Right lung (tissue), 10 donors: ENCODE measurements at places on chromosomes 16 and 17. TPM values are rescaled to one million over a fixed set of nuclear protein-coding genes. Genes with fewer than 3 reads are reported as not detected.

The KRT25 gene
- not detected for polyA plus RNA-seq

The MSI2 gene
- polyA plus RNA-seq, result 47.9 TPM

The KCNH4 gene
- polyA plus RNA-seq, result not detected

The RNU2-1 gene
- polyA plus RNA-seq, result 1.5 TPM

The EVI2A gene
- 3.7 TPM for polyA plus RNA-seq

The KLHL11 gene
- polyA plus RNA-seq, result 7.5 TPM

The NOD2 gene
- polyA plus RNA-seq, result 1.1 TPM

DNA sequence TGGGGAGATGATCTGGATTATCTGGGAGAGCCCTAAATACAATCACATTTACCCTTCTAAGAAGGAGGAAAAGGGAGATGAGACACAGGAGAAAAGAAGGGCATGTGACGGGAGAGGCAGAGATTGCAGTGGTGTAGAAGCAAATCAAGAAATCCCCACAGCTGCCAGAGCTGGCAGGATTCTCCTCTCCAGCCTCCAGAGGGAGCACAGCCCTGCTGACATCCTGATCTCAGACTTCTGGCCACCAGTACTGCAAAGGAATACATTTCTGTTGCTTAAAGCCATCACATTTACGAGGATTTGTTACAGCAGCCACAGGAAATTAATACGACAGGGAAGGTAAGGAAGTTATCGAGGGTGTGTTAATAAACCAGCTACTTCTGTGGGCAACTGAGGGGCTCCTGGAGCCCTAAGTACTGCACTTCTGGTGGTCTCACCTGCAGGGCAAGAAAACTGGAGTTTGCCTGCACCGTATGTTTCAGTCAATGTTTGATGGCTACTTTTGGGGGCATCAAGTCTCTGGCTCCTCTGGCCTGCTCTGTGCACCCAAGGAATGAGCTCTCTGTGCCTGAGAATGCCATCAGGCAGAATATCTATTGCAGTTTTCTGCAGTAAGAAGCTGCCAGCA, 22.9 kb upstream of the CDH13 start:
- DNase-seq, result no peak

GRCh38 chr16:70702624-70703023, 16.8 kb upstream of the MTSS2 start:
- no peak for DNase-seq

GRCh38 chr16:66513111-66513723, 36.7 kb downstream of the TK2 start:
- no peak for DNase-seq

- DNase-seq, result no peak
Measured at GRCh38 chr16:31477220-31478216, 5.4 kb upstream of the SLC5A2 start.

GRCh38 chr16:4018391-4018790, 97.9 kb downstream of the ADCY9 start:
- DNase-seq, result no peak

- DNase-seq, result no peak
Measured at GRCh38 chr16:65114527-65114926, 7.3 kb downstream of the CDH11 start.

GRCh38 chr17:7803981-7804380, 30.0 kb upstream of the KDM6B start:
- peak; percentile 35 for DNase-seq

- no peak for DNase-seq
Measured at GRCh38 chr16:89687092-89687940, 827 bp downstream of the CDK10 start.

GRCh38 chr16:46748775-46749705, 896 bp upstream of the MYLK3 start:
- no peak for DNase-seq

DNA sequence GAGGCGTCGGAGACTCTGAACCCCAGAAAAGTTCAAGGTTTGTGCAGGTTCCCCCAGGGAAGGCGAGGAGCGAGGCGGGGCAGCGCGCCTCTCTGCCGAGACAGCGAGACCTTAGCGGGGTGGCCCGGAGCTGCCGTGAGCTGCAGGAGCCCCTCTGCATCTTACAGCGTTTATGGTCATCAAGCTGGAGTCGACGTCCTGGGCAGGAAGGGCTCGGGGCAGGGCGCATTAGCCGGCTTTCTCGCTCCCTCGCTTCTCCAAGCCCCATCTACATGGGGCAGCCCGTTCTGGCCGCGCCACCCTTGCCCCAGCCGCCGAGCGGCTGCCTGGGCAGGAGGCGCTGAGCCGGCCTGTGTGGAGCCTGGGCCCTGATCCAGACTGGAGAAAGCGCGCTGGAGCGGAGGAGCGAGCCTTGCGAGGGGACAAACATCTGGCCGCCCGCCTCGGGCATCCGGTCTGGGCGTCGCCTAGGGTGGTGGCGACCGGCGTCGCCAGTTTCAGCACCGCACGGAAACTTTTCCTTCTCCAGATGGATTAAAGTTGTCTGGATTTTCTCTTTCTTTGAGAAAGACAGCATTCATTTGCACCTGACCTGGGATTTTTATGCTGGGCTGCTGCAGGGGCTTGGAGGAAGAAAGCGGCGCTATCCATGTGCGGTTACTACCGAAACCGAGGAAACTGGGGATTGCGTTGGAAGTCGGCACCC, 750 bp downstream of the TMEM132E start:
- DNase-seq, result no peak

DNA sequence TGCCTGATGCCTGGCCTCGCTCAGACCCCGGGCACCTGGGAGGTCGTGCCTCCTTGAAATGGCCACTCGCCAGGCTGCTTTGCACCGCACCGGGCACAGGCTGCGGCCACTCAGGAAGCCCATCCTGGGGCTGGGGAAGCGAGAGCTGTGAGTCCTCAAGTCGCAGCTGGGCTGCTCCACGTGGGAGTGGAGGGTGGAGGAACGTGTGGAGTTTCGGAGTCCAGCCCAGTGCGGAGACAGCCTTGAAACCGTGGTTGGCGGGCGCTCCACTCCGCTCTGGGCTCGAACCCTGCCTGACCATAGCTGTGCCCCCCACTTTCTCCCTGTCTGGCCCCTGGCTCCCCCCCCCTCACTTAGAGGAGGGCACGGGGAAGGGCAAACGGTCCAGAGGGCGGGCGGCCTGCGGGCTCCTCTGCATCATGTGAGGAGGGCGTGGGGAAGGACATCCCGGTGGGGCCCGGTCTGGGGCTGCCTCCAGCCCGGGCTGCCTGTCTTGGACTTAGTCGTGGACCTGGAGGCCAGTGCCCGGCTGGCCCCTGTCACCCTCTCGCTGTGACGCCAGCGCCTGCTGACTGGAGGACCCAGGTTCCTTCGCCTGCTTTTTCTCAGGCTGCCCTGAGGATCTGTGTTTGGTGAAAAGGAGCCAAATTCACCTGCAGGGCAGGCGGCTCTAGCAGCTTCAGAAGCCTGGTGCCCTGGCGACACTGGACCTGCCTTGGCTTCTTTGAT, 2.5 kb downstream of the UBE2I start:
- DNase-seq, result no peak

- DNase-seq, result no peak
Measured at GRCh38 chr17:18377437-18378204, at the start of gene EVPLL. Gene EVPLL (plus strand): TSS chr17:18377778. CDS start chr17:18380938, 3,160 bp downstream.
